ENCODE measurements at places on chromosomes 16 and 17.

- DNase-seq: no peak
These were observed 7.6 kb downstream of the TOP2A start for GRCh38 chr17:40410082-40410481.

DNA sequence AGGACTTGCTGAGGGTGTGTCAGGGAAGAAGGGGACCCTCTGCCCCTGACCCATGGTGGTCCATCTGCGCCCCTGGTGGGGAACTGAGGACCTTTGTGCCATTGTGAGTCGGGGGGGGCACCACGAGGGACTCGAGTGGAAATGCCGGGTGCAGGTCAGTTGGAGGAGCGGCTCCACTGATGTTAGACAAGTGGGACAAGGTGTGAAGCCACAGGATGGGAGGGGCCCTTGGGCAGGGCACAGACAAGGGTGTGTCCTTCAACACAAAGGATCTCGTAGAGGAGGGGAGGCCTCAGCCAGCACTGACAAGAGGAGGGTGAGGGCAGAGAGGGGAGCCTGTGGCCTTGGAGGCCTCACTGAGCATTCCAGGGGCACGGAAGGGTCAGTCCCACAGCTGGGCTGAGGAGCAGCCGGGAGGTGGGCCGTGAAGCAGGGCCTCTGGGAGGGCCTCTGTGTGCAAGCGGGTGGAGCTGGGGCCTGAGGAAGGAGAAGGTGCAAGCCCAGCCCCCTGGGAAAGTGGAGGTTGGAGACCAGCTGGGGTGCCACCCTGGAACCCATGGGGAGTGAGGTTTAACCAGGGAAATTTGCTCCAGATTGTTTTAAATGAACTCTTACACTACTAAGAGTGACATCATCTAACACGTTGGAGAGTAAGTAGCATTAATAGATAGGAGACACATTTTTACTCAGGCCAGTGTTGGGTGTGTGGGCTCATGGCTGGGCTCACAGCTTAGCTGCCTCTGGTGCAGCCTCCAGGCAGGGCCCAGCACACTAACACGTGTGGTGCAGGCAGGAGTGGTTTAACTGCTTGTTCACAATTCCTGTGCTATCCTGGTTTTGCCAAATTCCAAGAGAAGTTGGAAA, 27.9 kb downstream of the NARF start:
- no peak for DNase-seq

DNA sequence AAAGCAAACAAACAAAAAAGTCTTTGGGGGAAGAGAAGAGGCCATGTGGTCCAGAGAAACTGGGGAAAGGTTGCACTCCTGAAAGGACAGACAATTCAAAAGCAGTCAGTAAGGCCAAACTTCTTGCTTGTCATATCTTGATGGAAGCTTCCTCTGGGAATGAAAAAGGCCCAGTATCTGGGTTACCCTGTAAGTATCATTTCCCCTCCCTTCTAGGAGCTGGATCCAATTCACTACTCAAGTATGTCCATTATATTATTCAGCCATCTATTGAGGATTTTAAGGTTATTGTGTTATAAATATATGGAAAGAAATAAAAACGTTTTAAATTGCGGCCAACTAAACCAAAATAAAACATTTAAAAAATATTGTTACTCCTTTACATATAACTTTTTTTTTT, 26.0 kb upstream of the MON1B start:
- no peak for DNase-seq

GRCh38 chr16:53209877-53210276, 155.1 kb downstream of the CHD9 start:
- DNase-seq: no peak

GRCh38 chr17:27284811-27285415, 9.0 kb upstream of the WSB1 start:
- no peak for DNase-seq

GRCh38 chr16:8956265-8957062, 7.2 kb downstream of the USP7 start:
- DNase-seq: no peak

- DNase-seq: no peak
These were observed 48.1 kb downstream of the TEX2 start for GRCh38 chr17:64214950-64215349.

DNA sequence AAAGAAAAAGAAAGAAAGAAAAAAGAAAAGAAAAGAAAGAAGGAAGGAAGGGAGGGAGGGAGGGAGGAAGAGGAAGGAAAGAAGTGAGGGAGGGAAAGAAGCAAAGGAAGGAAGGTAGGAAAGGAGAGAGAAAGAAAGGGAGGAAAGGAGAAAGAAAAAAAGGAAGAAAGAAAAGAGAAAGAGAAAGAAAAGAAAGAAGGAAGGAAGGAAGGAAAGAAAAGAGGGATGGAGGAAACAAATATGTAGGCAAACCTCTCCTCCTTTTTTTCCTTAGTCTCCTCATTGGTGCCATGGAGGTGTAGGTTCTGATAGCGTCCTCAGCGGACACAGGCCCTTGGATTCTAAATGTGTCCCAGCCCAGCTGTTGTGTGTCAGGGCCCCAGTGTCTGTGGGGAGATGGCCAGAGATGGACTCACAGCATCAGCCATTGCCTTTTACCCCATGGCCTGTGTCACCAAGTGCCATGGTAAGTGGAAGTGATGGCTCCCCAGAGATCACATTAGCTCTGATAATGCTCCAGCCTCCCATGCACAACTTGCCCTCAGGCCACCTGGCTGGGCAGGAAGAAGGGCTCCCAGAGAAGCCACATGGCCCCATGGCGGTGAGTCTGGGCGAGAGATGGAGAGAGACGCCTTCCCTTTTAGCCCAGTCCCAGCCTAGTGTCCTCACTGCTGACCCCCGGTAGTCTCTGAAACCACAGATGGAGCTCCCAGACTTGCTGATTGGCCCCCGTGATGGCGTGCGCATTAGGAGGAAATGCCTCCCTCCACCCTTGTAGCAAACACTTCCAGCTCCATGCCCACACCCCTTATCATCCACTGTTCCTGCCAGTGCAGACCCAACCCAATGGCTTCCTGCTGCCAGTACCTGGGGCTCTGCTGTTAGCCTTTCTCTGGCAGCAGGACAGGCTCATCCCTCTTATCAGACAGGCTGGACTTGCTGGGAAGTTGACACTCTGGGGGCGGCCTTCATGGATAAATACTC, 3.7 kb upstream of the SLC6A2 start:
- no peak for DNase-seq

DNA sequence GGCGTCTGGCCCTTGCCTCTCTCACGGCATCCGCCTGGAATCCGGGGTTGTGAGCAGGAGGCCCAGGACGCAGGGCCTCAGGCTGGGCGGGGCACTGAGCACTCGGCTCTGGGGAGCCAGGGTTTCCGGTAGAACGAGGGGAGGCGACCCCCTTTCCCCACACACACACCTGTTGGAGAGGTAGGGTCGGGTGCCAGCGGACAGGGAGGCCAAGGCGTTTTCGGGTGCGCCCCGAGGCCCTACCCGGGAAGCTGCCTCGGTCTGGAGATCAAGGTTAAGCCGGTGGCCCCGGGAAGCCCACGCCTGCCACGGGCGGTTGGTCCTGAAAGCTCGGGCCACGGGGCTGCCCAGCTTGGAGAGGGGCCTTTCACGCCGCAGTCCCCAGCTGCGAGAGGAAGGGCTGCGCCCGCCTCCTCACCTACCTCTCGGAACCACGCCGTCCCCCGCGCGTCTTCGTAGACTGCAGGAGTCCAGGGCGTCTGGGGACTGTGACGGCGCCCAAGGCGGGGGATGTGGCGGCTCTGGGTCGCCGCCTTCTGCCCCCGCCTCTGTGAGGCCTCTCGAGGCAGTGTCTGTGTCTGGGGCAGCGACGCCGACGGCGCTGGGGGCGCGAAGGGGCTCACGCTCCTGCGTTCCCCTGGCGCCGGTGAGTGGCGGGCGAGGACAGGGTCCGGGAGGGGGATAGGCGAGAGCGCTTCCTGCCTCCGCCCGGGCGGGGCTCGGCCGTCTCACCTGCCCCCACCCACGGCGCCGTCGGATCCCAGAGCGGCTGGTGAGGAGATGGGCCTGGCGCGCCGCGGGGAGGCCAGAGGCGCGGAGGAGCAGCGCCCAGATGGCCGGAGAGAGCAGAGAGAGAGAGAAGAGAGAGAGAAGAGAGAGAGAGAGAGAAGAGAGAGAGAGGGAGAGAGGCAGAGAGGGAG, 20.3 kb upstream of the HOXB9 start:
- DNase-seq: no peak

GRCh38 chr16:75413951-75414350, 19.4 kb downstream of the CFDP1 start:
- no peak for DNase-seq

GRCh38 chr17:55757659-55758058, 6.8 kb downstream of the PCTP start:
- DNase-seq: no peak

DNA sequence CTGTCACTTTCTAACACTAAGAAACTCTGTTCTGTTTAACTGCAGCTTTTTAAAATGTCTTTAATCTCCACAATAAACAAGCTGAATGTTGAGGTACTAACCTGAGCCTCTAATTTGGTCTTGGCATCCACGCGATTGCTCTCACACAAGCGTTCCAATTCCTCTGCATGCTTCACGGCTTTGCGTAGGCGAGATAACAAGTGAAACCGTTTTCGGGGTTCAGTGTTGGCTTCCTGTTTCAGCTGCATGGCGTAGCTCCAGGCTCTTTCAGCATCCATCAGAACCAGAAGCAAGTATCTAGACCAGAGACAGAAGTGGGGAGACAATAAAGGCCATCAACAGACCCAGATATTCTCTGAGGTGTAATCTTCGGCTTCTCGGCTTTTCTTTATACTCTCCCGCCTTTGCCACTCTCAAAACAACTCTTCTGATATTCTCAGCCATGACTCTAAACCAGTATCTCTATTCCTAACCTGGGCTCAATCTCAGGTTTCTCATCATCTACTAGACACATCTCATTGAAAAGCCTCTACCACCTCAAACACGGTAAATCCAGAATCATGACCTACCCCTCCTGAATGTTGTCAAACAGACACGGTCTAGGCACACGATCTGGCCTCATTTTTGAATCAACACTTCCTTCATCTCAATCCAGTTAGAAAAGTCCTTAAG, 8.3 kb downstream of the SRP68 start:
- DNase-seq: no peak

GRCh38 chr16:58421529-58421928, 29.3 kb downstream of the GINS3 start:
- no peak for DNase-seq

- no peak for DNase-seq
These were observed 55.5 kb downstream of the SYT17 start for GRCh38 chr16:19223235-19224170.

GRCh38 chr17:70021726-70022125, 53.3 kb upstream of the KCNJ16 start:
- DNase-seq: no peak

- DNase-seq: no peak
These were observed 407 bp downstream of the MCRIP1 start for GRCh38 chr17:81832608-81833159.

- no peak for DNase-seq
These were observed 2.4 kb downstream of the HSD17B1 start for GRCh38 chr17:42555122-42555622.

DNA sequence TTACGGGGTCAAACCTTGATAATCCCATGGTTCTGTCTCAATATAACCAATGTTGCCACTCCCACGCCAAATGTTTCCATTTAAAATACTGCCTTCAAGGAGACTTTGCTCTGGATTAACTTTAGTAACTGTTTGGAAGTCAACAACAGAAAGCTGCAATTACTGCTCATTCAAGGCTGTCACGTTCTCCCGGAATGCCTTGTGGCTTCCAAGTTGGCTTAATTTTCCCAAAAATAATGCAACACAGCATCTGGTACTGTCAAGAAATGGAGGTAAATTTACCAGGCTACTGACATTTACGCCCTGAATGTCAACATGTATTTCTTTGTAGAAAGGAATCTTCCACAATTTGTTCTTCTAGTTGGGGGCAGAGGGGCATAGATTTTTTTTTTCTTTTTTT, 38.2 kb downstream of the GPRC5B start:
- no peak for DNase-seq

DNA sequence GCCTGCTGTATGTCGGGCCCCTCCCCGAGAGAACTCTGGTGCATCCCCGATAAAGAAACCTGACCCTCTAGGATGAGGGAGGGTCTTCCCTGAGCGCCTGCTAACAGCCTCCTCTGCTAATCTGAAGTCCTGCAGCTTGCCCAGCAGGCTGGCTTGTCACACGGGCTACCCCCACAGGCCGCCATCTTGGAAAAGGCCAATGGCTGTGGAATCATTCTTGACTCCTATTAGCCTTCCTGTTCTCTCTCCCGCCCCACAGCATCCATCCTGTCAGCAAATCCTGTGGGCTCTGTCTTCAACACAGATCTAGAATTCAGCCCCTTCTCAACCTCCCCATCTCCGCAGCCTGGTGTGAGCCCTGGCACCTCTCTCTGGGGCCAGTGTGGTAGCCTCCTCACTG, 12.0 kb downstream of the IL4R start:
- DNase-seq: no peak

DNA sequence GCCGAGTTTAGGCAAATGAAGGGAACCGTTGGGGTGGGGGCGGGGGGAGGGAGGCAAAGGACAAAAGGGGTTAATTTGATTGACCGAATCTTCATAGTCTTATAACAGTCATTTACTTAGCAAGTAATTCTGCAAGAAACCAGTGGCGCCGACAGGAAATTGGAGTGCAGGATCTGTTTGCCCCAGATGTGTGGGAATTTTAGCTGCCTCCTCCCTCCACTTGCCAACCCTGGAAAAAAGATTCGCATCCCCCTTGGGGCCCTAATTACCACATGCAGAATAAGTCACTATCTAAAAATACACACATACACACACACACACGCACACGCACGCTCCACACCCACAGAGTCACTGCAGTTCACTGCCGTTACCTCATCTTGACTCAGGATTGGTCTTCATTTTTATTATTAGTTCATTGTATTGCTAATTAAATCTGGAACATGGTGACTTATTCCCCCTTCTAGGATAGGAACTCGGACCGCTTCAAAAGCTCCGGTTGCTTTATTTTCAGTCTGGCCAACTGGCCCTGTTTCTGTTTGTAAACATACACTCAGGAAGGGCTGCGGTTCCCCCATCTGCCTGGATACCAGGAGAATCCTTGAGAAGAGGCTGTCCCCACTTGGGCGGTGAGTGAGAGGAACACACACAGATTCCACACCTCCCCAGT, 241.6 kb upstream of the SALL1 start:
- DNase-seq: no peak

DNA sequence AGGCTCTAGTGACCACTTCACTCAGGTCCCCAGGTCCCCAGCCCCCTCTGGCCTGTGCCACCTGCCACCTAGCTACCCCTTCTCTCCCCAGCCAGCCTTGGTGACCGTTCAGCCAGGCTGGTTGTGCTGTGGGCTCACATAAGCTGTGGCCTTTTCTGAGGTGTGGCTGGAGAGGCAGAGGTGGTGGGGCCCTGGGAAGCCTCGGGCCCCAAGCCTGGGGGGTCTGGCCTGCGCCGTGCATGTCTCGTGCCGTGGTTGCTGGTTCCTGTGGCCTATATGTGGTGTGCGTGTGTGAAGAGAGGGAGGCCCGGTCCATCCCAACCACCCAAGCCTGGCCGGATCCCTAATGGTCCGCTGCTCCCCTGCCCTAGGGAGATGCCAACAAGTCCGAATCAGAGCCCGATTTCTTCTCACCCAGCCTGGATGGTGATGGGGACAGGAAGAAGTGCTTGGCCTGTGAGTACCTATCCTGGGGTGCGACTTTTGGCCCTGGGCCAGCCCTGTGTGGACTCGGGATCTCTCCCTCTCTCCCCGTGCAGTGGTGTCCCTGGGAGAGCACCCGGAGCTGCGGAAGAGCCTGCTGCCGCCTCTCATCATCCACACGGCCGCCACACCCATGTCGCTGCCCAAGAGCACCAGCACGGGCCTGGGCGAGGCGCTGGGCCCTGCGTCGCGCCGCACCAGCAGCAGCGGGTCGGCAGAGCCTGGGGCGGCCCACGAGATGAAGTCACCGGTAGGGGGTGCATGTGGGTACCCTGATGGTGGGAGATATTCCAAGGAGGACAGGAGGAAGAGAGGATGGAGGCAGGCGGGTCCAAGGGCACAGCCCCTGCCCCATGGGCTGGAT, 35.9 kb downstream of the CACNA1G start:
- DNase-seq: no peak

GRCh38 chr16:81588326-81589081, 143.9 kb downstream of the CMIP start:
- no peak for DNase-seq
